ENCODE measurements at places on chromosomes 7 and 10.

DNA sequence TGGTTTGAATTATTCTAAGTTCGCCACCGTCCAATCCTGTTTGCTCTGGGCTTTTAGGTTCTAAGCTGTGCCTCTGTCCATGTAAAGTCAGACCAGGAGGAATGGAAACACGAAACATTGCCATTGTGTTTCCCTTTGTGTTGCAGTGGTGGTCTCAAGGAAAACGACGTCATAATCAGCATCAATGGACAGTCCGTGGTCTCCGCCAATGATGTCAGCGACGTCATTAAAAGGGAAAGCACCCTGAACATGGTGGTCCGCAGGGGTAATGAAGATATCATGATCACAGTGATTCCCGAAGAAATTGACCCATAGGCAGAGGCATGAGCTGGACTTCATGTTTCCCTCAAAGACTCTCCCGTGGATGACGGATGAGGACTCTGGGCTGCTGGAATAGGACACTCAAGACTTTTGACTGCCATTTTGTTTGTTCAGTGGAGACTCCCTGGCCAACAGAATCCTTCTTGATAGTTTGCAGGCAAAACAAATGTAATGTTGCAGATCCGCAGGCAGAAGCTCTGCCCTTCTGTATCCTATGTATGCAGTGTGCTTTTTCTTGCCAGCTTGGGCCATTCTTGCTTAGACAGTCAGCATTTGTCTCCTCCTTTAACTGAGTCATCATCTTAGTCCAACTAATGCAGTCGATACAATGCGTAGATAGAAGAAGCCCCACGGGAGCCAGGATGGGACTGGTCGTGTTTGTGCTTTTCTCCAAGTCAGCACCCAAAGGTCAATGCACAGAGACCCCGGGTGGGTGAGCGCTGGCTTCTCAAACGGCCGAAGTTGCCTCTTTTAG lies 46.3 kb upstream of the DMBT1 start:
- DNase-seq = no peak

DNA sequence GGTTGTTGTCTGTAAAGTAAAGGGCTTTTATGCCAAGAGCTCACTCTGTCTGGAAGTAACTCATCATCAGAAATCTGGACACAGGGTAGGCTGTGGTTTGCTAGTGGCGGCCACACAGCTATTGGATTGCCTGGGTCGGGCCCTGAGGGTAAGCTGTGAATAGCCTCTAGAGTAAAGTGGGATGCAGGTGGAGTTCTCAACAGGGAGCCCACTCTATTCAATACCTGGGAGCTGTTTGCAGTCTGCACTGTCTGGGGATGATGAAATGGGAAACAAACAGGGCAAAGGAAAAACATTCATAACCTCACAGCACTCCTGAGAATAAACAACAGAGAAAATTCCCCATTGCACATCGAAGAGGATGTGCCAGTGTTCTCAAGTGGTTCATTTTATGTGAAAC lies 582.6 kb downstream of the CALN1 start:
- DNase-seq = no peak

GRCh38 chr10:48535416-48536155 lies 69.3 kb downstream of the ARHGAP22 start:
- peak; percentile 26 for DNase-seq

DNA sequence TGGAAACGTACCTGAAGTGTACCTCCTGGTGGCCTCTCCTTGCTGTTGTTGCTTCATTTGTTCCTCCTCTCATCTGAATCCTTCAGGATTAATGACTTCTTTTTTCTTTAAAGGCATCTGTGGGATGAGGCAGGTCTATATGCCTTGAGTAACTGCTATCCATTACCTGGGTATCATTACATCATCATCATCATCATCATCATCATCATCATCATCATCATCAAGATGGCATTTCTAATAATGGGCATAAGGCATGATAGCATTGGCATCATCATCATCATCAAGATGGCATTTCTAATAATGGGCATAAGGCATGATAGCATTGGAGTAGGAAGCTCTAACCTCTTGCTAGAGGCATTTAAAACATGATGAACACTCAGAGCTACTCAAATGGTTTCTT lies 59.9 kb downstream of the CFAP58 start:
- no peak for DNase-seq
